GM10248 (cell line): ENCODE measurements at places on chromosomes 4 and X.
A peak's percentile ranks its signal among the peaks of the same experiment; 100 is the strongest.

- no peak for DNase-seq
These were observed 114.6 kb upstream of the FAT1 start for GRCh38 chr4:186838295-186838694.

GRCh38 chrX:23398570-23398969 is 63.9 kb downstream of the PTCHD1 start:
- DNase-seq: no peak

- DNase-seq: no peak
These were observed 237.8 kb downstream of the TRAM1L1 start for GRCh38 chr4:116847616-116848015.

GRCh38 chrX:131264053-131264452 is 25.1 kb downstream of the IGSF1 start:
- no peak for DNase-seq

DNA sequence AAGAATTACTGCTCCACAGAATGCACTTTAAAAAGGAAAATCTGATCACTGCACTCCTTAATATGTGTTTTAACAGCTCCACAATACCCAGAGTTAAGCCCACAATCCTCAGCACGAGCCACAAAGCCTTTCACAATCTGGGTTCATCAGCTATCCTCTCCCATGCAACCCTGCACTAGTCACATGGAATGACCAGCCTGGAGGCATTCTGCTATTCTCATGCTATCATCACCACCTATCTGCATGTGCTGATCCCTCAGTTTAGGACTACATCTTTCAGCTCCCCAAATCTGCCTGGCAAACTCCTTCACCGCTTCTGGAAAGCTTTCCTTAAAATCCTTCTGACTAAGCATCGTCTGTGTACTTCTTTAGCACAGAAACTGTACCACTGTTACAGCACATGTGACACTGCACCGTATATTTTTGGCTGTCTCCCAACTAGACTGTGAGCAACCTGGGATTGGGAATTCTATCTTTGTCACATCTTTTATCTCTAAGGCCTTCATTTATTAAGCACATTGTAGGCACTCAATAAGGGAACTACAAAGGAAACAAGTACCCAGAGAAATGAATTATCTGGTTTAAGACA is 18.3 kb upstream of the EIF1AX start:
- no peak for DNase-seq

DNA sequence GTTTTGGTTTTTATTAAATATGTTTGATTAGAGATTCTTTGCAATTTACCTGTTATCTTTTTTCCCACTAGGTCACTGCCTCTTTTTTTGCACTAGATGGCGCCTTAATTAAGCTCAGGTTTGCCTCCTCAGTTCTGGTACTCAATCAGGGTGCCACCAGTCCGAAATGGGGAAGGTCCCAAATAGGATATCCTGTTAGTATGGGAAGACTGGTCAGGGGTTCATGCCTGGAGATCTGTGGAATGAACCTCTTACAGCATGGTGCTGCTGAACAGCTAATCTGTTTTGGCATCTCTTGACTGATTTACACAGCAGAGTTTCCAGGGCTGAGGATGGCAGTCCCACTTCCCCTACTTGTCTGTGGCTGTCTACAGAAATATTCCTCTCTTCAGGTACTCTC is 24.2 kb upstream of the VSIG1 start:
- peak; percentile 8 for DNase-seq

- no peak for DNase-seq
These were observed 93.5 kb upstream of the UCP1 start for GRCh38 chr4:140662082-140662869.

GRCh38 chrX:71053217-71053621 is 14.9 kb downstream of the SNX12 start:
- peak; percentile 78 for DNase-seq

DNA sequence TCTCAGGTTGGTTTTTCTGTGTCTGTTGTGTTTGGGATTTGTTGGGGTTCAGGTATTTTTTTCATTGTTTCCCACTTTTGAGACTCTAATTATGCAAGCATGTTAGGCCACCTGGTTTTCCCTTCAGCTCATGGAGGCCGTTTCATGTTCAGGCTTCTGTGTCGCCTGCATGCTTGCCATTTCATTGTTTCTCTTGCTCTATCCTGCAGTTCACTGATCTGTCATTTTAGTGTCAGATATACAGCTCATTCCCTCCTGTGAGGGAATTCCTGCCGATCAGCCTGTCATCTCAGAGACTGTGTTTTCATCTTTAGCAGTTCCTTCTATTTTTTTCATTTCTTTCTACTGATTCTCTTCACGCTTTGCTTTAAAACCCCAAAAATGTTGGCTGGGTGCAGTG is 49.4 kb upstream of the HGFAC start:
- no peak for DNase-seq

GRCh38 chr4:112448306-112449132 is 67.5 kb downstream of the NEUROG2 start:
- DNase-seq: no peak

GRCh38 chr4:60173103-60173502 is 1027.0 kb upstream of the ADGRL3 start:
- DNase-seq: no peak

- DNase-seq: no peak
These were observed 95.2 kb downstream of the SORBS2 start for GRCh38 chr4:185716577-185717376.

DNA sequence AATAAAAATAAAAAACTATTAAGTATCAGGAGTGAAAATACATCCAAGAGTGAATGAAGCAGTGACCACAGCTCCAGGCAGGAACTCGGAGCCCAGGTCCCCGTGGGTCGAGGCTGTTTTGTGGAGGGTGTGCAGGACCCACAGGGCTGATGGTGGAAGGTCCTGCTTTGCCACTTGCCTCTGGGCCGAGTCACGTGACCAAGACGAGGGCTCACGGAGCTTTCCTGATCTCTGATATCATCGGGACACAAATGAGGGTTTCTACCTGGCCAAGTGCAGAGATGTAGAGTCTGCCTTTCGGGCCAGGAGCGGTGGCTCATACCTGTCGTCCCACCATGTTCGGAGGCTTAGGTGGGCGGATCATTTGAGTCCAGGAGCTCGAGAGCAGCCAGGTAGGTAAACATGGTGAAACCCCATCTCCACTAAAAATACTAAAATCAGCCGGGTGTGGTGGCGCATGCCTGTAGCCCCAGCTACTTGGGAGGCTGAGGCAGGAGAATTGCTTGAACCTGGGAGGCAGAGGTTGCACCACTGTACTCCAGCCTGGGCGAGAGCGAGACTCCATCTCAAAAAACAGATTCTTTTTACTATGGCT is 7.2 kb downstream of the SLC25A6 start:
- DNase-seq: peak; percentile 11

GRCh38 chr4:165118256-165118909 is 5.7 kb upstream of the TMEM192 start:
- peak; percentile 36 for DNase-seq

GRCh38 chrX:124211312-124211942 is 121.0 kb upstream of the TEX13D start:
- DNase-seq: peak; percentile 15

DNA sequence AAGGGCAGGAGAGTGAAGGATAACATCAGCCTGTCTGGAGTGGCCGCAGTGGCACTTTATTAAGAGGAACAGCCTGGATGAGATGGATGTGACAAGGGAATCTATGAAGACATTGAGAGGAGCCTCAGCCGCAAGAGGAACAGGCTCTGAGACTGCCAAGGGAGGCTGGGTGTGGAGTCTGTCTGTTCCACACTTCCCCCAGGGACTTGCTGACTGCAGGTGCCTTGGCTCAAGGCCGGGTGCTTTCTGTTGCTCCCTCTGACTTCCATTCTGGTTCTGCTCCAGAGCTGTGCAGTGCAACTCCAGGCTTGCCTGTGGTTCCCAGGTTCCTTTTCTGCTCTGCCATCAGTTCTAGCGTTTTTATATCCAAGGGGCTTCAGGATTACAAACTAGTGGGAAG is 54.6 kb downstream of the FRMPD3 start:
- DNase-seq: no peak

DNA sequence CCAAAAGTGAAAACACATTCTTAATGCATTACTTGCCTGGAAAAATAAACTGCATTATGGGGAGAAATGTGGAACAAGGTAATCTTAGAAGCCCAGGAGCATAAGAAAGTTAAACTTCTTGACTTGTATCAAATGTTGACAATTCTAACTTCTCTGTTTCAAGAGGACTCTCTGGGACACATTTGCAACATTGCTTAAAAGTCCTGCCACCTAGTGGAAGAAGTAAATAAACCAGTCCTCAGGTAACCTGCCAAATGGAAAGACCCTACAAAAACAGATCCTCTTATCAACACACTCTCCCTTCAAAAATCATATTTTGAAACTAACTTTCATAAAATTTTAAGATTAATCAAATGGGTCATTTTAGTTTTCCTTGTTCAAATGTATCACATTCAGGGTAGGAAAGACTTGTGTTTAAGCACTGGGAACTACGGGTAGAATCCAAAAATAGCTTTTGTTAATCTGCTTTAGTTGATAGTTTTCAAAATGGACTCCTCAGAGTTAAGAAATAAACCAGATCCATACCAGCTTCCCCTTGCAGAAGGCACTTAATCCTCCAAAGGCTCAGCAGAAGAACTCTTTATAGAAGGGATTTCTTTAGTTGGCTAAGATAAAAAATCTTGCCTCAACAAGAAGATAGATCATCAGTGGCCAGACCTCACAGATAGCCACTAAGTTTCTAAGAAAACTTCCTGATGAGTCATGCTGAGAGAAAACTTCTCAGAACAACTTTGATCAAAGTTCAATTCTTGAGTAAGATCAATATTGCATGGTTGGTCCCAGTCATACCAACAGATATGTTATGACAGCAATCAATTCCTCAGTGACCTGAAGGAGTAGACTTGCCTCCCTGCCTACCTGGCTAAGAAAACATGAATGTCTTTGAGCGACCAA is 141.7 kb downstream of the HHIP start:
- peak; percentile 26 for DNase-seq

GRCh38 chr4:172881645-172882044 is 287.0 kb upstream of the GALNT7 start:
- DNase-seq: no peak

DNA sequence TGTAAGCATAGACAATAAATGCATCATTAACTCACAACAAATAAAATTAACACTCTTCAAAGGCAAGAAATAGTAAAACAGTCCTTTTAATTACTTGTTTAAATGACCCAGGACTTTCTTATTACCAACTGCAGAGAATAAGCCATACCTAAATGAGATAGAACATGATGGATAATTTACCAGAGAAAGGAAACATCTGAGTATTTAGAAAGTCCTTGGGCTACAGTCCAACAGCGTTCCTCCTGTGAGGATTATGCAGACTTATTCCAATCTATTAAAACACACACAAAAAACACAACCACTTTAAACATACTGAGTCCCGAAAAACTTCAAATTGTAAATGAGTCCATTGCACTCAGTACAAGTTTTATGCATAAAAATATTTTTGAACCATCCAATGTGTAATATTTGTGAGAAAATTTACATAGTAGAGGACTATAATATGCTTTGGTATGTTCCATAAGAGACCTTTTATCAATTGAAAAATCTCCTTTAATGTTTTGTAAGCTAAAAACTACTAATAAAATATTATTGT is 129.2 kb downstream of the NR3C2 start:
- no peak for DNase-seq

DNA sequence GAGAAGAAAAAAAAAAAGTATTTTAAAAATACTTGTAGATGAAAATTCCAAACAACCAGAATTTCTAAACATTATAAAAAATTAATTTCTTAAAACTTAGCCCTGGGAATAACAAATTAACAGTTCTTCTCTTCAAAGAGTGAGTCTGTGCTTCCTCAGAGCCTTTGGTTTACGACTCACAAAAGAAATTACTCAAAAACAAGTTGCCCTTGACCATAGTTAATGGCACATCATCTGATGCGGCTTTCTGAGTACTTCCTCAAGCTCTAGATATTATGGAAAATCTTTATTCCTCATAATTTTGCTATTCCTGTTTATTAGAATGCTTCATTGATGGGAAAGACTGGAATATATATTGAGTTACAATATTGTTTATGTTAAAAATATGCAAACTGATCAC is 23.7 kb downstream of the TAPT1 start:
- no peak for DNase-seq

GRCh38 chr4:70704215-70704930 is 16.0 kb downstream of the UTP3 start:
- peak; percentile 84 for DNase-seq

- DNase-seq: peak; percentile 33
These were observed 23.0 kb upstream of the PGM2 start for GRCh38 chr4:37803348-37803973.

DNA sequence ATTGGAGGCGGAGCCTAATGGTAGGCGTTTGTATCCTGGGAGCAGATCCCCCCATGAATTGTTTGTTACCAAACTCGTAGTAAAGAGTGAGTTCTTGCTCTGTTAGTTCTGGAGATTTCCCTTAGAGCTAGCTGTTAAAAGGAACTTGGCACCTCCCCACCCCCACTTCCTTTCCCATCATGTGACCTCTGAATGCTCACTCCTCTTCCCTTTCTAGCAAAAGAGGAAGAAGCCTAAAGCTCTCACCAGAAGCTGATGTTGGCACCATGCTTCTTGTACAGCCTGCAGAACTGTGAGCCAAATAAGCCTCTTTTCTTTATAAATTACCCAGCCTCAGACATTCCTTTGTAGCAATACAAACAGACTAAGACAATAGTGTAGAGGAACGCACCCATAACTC is 13.8 kb upstream of the ATOH1 start:
- DNase-seq: no peak

DNA sequence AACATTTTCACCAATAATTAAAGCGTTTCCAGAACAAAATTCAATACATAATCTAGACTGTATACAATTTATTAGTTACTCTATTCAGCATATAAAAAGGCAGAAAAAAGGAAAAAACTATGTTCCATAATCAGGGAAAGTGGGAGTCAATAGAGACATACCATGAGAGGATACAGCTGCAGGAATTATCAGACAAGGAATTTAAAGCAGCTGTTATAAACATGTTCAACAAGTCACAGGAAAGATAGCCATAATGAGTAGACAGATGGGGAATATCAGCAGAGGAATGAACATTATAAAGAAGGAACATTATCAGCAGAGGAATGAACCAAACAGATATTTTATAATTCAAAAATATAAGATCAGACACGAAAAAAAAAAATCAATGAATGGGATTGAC is 500.6 kb upstream of the RPS6KA3 start:
- DNase-seq: no peak
